DMS79 (cell line): ENCODE measurements at places on chromosomes 4 and X.

- DNase-seq, result no peak
Observed at GRCh38 chr4:56979421-56980072, 851 bp downstream of the POLR2B start.

DNA sequence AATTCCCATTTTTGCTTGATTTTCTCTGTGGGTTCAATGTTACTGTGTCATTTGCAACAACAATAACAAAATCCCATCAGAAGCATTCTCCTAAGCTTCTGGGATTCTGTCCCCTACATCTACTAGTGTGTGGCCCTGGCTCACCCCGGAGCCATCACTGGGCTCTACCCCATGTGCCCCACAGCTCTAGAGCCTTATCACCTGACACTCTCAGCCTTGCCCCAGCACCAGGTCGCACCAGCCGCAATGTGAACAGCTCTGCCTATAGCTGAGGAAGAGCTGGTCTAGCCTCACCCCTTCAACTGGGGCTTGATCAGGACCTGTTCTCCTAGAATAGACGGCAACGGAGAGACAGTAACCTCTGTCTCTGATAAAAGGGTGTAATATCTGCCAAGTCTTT, 161.7 kb downstream of the SHROOM3 start:
- DNase-seq, result no peak

DNA sequence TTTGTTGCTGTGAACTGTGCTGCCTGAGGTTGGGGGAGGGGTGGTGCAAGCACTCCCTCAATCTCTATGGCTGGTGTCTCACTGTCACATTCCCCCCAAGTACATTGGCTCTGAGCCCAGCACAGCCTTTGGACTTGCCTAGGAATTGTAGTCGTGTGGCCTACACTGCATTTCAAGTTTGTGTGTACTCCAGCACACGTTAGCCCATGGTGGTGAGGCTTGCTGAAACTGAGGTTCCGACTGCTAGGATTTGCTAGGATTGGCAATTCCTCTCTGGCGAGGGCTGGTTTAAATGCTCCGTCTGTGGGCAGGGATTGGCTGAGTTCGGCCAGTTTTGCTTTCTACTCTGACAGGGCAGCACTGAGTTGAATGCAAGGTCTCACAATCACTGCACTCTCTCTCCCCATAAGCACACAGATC, 121.7 kb upstream of the CXXC4 start:
- no peak for DNase-seq

DNA sequence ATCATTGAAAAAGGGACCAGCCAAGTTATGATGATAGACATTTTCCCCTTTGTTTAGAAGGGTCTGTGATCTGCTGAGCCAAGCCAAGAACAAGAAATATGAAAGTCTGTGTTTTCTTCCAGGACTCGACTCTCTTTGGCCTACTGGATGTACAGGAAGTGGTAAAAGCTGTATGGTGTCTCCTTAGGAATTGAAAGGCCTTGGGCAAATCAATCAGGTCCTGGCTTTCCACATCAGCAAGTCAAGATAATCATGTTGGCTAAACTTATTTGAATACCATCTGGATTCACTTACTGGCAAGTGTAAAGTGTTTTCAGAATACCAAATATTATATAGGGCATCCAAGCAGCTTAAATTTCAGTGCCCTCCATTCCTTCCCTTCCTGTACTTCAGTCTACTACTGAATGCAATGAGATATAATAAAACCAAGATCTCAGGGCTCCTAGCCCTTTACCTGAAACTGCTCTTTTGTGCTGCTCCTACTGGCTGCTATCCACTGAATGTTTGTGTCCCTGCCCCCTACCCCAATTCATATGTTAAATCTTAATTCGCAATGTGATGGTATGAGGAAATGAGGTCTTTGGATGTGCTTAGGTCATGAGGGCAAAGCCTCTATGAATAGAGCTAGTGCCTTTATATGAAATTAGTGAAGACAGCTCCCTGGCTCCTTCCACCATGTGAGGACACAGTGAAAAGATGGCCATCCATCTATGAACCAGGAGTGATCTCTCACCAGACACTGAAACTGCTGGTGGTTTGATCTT, 578.0 kb downstream of the SPRY1 start:
- DNase-seq, result no peak

DNA sequence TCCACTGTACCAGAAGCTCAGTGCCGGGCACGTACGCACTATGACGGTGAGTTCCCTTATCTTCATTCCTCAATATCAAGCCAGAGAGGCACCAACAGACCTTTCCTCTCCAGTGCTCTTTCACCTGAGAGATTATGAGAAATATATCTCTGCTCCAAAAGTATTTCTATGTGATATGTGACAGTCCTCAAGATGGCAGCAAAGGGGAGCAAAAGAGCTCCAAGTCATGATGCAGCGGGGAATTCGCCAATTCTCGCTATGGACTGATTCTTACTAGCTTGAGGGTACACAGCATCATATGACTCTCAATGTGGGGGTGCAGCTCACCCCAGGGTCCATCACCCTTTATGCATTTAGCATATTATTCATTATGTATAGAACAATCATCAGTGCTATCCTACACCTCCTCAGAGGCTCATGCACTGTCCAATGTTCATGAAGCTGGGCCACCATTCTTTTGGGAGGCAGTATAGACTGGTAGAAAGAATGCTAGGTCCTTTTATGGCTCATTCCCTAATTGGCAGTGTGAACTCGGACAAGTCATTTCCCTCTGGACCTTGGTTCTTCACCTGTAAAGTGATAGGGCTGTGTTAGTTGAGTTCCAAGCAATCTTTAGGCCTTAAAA, 12.8 kb upstream of the IQSEC2 start:
- no peak for DNase-seq

- no peak for DNase-seq
Observed at GRCh38 chrX:97498093-97498492, 614.4 kb downstream of the RPA4 start.

DNA sequence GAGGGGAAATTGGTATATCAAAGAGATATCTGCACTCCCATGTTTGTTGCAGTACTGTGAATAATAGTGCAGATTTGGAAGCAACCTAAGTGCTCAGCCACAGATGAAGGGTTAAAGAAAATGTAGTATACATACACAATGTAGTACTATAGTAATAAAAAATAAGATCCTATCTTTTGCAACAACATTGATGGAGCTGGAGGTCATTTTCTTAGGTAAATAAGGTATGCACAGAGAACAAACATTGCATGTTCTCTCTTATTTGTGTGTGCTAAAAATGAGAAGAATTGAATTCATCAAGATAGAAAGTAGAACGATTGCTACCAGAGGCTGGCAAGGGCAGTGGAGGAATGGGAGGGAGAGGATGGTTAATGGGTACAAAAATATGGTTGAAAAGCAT, 117.9 kb upstream of the TRAM1L1 start:
- DNase-seq, result no peak

DNA sequence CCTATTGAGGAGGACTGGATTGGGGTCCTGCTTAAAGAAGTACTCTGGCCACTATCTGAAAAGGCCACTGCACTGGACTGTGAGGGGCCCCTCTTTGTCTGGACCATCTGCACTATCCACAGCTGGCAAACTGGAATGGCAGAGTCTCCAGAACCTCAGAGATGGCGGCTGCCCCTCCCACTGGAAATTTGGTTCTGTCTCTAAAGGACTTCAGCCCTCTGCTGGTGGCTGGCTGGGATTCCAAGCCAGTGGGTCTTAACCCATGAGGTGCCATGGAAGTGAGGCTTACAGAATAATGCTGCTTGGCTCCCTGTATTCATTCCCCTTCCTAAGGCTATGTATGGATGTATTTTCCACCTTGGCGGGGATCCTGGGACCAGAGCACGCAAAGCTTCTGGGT, 41.6 kb upstream of the CYLC1 start:
- no peak for DNase-seq

DNA sequence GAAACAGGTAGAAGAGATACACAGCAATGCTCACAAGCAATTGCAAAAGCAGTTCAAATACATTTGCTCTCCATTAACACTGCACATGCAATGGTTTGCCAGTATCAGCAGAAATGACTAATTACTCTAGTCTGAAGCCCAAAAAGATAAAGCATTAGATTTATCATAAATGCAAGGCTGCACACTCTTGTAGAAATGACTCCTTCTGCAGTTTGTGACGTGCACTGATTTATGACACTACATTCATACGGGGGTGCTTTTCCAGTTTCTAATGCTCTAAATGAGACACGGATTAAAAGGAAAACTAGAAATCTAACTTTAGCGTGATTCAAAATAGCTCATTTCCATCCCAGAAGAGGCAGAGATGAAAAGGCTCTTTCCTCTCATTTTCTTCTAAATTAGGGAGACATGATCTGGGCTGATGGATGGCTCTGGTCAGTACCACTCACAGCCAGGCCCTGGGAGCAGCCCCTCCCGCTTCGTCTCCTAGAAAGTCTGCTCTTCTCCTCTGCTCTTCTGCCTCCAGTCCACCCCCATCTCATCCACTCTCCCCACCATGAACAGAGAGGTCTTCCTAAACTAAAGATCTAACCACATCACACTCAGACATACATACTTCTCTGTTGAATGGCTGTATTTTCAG, 33.2 kb downstream of the PPP2R2C start:
- DNase-seq, result no peak

GRCh38 chrX:13540602-13541001, 28.8 kb upstream of the EGFL6 start:
- no peak for DNase-seq

- DNase-seq, result no peak
Observed at GRCh38 chrX:114071412-114071811, 512.5 kb upstream of the HTR2C start.

GRCh38 chr4:26751838-26752237, 108.8 kb upstream of the STIM2 start:
- no peak for DNase-seq

- no peak for DNase-seq
Observed at GRCh38 chrX:78931814-78932213, 13.4 kb upstream of the P2RY10 start.

GRCh38 chr4:33878710-33879109, 2365.6 kb downstream of the ARAP2 start:
- no peak for DNase-seq

DNA sequence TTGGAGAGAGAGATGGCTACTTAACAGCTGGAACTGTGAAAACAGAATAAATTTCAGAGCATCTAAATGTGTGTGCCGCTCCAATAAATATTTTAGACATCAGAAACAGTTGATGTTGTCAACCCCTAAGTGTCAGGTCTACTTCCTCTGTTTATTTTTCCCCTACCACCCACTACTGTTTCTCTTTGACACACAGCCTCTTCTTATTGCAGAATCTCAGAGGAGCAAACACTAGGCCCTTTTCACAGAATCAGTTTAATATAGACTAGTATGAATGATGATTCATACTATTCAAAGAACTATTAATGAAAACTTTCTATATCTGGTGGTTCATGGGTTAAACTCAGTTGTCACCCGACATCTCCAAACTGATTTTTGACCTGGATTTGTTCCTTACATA, 33.9 kb downstream of the NAA11 start:
- DNase-seq, result no peak

DNA sequence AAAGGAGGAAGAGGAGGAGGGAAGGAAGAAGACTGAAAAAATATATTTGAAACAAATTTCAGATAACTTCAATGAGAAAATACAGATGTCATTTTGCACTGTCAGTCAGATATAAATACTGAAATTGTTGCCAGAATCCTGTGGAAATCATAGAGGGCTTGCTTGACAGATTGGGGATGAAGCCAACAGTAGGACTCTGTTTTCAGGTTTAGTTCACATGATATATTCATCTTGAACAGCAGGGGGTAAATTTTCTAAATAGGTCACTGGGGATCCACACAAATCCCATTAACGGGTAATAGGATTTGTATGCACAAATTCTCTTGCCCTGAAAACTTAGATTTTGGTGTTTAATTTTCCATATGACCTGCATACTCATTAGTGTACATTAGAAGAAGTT, 103.3 kb upstream of the PCDH18 start:
- DNase-seq, result no peak

- DNase-seq, result no peak
Observed at GRCh38 chr4:98394134-98394533, 132.9 kb downstream of the RAP1GDS1 start.

DNA sequence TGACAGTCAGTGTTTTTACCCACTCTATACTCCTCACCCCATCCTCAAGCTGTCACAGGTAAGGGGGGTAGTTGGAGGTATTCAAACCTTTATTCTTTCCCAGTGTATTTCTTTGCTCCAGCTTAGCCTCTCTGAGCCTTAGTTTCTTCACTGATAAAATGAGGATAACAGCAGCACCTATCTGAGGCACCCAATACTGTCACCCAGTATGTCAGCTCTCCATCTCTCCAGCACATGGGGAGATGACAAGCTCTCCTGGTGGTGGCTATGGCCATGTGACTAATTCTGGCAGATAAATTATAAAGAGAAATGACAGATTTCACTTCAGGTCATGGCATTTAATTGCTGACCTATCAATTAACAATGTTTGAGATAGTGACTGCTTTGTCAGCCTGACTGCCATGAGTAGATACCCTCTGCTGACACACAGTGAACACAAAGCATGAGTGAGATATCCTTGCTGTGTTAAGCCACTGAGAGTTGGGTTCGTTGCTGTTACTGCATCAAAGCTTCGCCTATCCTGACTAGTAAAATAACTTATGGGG, 176.4 kb upstream of the TBC1D9 start:
- no peak for DNase-seq

DNA sequence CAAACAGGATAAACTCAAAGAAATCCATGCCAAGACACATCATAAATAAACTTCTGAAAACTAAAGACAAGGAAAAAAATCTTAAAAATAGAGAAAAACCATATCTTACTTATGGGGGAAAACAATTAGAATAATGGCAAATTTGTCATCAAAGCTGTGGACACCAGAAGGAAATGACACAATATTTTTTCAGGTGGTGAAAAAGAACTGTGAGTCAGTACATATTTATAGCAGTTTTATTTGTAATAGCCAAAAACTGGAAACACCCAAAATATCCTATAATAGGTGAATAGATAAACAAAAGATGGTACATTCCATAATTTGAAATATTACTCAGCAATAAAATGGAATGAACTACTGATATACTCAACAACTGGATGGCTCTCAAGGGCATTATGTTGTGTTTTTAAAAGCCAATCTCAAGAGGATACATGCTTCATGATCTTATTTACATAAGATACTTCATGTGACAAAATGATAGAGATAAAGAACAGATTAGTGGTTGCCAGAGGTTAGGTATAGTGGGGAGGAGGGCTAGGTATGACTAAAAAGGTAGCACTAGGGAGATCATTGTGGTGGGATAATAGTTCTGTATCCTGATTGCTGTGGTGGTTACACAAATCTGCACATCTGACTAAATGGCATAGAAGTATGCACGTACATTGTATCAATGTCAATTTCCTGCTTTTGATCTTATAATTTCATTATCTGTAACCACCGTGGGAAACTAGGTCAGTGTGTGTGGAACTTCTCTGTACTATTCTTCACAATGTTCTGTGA, 191.9 kb downstream of the PPP1R2C start:
- DNase-seq, result no peak

GRCh38 chrX:362351-362750, 24.4 kb downstream of the PPP2R3B start:
- no peak for DNase-seq

DNA sequence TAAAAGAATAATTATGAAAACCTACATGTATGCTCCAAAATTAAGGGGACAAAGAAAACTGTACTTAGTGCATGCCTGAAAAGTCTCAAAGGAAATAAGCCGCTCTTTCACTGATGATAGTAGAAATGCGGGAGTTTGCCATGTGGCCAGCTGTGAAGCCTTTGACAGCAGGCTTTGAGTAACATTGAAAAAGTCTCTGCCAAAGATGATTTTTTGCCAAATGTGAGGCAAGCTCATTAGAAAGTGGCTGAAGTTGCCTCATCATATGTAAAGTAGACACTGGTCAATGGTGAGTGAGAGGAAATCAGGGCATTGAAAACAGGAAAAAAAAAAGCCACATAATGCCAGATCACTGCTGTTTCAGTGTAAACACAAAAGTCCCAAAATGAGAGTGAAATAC, 2360.1 kb downstream of the PCDH7 start:
- DNase-seq, result no peak

GRCh38 chr4:140174543-140174942, 20.6 kb upstream of the MAML3 start:
- no peak for DNase-seq
